Right ventricle myocardium inferior (tissue), 1 donor: ENCODE measurements at places on chromosomes 2 and 18.

- DNase-seq = no peak
These were observed 3.8 kb upstream of the NFE2L2 start for GRCh38 chr2:177268187-177268871.

DNA sequence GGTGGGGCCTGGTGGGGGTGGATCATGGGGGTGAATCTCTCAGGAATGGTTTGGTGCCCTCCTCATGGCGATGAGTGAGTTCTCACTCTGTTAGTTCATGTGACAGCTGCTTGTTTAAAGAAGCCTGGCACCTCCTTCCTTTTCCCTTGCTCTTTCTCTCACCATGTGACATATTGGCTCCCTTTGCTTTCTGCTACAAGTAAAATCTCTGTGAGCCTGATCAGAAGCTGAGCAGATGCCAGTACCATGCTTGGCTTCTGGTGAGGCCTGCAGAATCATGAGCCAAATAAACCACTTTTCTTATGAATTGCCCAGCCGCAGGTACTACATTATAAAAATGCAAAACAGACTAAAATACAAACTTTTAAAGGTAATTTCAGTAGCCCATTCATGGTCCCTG, 73.4 kb upstream of the TEX51 start:
- DNase-seq = no peak

GRCh38 chr2:180001726-180002125, 5.4 kb downstream of the CWC22 start:
- no peak for DNase-seq

DNA sequence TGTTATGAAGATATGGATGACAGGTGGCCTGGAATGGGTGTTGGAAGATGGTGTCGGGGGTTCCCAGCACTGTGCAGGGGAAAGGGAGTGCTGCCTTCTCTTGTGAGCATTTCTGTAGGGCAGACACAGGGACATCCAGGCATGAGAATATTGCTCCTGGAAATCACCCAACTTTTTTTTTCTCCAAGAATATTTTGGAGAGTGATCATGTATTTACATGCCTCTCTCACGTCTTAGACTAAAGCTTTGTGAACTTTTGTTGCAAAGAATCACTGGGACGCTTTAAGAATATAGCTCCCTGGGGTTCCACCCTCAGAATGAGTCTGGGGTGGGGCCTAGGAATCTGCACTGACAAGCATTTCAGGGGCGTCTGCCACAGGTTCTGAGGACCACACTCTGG, 68.7 kb downstream of the VWA3B start:
- no peak for DNase-seq

DNA sequence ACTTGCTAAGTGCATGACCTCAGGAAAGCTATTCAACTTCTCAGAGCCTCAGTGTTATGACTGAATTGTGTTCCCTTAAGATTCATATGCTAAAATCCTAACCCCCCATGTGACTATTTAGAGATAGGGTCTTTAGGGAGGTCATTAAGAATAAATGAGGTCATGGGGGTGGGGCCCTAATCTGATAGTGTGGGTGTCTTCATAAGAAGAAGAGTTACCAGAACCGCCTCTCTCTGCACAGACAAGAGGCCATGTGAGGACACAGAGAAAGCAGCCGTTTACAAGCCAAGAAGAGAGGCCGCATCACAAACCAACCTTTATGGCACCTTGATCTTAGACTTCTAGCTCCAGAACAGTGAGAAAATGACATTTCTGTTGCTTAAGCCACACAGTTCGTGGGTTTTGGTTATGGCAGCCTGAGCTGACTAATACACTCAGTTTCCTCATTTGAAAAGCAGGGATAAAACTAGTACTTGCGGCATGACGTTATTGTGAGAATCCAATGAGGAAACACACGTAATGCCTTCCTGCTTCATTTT, 9.9 kb downstream of the SH2D6 start:
- no peak for DNase-seq

DNA sequence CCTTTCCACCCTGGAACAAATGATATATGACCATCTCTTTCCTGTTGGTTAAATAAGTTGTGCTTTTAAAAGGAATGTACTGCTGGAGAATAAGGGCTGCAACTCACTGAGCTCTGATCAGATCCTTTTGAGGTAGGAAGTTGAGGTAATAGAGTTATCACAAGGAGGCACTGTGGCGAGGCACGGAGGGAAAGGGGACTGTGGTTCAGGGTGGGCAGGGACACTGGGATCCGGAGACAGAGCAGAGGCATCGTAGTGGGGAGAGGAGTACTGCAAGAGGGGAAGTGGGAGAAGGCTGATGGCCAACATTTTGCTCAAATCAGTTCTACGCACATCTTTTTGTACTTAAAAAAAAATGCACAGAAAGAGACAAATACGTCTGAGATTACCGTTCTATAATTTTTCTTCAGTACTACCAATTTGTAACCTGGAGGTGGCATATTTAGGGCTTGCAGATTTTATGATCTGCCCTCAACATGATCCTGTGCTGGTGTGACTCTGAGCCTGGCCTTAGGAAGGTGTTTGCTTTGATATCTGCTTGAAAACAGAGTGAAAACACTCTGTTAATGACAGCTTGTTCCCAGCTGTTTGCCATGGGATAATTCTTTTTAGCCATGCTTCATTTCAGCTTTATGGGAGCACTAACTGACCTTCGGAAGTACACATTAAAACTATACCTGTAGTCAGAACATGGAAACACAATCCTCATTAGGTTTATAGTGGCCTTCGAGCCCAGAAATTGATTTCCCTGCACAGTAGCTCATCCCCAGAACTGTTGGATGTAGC, 168.1 kb downstream of the KCNE4 start:
- no peak for DNase-seq

DNA sequence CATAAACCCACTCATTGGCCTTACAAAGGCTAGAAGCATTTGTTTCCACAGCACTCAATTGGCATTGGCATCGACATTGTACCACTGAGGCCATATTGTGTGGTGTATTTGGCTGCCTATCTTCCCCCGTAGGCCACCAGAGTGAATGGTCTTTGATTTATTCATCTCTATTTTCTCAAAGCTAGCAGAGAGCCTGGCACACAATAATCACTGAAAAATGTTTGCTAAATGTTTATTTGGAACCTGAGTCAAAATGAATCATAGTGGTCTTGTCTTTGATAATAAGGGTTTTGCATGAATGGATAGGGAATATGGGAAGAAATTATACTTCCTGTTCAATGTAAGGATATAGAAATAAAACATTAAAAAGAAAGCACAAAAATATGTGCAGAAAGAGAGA, 107.3 kb upstream of the SLC8A1 start:
- DNase-seq = no peak

DNA sequence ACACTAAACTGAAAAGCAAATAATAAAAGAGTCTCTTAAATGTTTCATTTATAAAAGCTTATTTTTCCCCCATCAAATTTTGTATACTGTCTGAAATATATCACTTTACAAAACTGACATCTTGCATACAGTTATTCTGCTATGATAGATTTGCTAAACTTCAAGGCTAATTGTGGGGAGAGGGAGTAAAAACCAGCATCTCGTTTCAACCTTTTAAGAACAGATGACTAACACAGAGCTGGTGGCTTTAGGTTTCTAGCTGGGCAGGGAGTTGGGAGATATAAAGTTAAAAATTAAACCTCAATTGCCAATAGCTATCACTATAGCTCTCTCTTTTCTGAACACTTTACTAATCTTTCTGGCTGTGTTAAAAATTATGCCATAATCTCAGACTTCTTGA, 23.5 kb downstream of the C1D start:
- DNase-seq = no peak

DNA sequence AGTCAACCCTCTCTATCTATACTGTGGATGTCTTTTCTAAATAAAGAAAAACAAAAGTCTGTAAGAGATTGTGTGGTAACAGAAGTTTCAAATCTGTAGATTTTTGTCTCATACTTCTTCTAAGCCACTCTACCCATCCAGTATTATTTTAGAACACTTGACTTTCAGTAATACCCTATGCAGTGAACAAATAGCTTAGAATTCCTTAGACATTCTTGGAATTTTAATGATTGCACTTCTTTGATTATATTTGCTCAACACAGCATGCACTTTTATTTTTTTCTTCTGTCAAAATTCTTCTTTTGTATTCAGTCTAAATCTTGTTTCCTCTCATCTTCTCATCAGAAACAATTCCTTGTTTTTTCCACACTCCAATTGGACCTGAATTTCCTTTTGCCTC, 1080.2 kb downstream of the SUCLG1 start:
- DNase-seq = no peak

DNA sequence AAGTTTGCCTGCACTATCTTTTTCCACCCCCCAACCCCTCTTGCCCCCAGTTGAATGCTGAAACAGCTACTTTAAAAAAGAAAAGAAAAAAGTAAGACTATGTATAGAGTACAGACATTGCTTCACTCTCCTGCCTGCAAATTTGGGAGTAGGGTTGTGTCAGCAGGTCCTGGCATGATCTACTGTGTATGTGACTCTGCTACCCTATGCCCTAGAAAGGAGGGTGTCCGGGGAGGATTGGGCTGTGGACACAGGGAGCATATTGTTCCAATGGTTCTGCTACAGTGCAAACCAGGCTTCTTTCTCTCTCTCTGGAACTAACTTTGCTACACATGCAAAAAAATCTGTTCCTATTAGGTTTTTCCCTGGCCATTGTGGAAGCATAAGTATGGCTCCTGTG, 9.9 kb upstream of the ZEB2 start:
- no peak for DNase-seq

DNA sequence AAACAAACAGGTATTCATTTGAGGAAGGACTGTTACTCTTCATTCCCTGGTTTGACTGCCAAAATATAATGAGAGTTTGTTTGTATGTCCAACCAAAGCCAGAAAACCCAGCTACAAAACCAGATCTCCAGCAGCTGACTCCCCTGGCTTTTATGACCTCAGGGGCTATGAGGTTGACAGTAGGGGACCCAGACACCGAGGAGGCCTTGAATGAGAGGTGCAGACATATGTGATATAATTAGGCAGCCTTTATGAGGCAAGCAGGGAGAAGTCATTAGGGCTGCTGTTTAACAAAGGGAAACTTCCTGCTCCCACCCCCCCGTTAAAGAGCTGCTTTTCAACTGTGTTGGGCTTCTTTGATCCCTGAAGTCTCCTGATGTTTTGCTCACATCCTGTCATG, 236.7 kb downstream of the SLC4A3 start:
- no peak for DNase-seq

- DNase-seq = peak; percentile 87
These were observed 44.5 kb downstream of the SH3RF3 start for GRCh38 chr2:109173311-109174171.

GRCh38 chr18:37871561-37871960, 306.0 kb upstream of the CELF4 start:
- DNase-seq = no peak

- no peak for DNase-seq
These were observed 87.6 kb downstream of the CDC42EP3 start for GRCh38 chr2:37583867-37584266.

GRCh38 chr2:219490186-219490585, 8.5 kb upstream of the GMPPA start:
- peak; percentile 14 for DNase-seq

- no peak for DNase-seq
These were observed 42.3 kb upstream of the FAM136A start for GRCh38 chr2:70344195-70344594.

DNA sequence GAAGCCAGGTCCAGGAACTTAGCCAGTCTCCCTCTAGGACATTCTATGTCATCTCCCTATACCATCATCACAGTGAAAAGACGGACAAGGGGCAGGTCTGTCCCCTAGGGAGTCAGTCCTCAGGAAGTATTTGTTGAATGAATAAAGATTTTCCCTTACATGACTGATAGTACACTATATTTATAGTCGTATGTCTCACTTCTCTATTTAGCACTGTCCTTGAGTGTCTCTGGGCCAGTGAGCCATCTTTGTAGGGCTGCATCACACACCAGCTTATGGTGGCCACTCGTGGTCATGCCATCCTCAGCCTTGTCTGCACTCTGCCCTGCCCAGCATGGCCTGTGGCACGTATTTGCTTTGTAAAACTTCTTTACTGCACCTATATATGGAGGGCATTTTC, 25.8 kb downstream of the PTPN18 start:
- no peak for DNase-seq

- no peak for DNase-seq
These were observed 24.2 kb downstream of the TET3 start for GRCh38 chr2:74008761-74009395.

DNA sequence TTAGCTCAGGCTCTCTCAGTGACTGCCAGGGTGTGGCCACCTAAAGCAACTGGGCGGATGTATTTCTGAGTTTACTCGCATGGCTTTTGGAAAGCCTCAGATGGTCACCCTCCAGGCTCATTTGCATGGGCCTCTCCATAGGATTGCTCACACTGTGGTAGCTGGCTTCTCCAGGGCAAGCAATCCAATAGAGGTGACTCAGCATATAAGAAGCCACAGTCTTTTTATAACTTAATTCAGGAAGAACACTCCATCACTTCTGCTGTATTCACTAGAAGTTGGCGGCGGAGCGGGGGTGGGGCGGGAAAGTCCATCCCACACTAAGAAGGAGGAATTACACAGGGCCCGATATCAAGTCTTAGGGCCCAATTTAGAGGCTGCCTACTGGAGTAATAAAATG, 3.6 kb upstream of the DOK6 start:
- DNase-seq = no peak

DNA sequence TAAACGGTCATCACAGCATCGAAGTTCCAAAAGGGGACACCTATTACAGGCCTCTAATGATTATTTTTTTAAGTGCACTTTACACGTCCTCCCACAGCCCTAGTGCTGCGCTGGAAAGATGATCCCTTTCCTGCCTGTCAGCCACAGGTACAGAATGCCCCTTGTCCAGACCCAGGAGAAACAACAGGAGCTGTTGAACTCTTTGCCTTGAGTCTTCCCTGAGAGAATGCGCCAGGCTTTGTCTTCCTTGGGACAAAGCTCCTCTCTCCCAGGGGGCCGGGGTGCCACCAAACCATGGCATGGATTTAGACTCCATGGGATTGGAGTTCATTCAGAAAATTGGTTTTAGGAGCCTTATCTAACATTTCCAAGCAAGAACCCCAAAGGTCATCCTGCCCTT, 319.0 kb upstream of the SOX11 start:
- no peak for DNase-seq

GRCh38 chr2:104826016-104826415, 27.9 kb upstream of the POU3F3 start:
- no peak for DNase-seq

DNA sequence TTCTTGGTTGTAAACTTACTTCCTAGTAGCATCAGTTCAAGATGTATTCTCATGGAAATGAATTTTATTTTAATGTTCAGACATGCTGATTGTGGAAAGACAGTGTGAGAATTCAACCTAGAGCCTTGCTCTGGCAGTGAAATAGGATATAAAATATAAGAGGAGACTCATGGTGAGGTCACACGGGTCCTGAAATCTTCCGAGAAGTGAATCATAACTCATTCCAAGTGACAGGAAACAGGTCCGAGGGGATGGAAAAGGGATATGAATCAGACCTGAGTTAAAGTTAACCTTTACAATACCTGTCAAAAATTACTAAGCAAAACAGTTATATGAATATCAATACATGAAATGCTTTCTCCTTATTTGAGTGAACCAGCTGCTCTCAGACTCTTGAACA, 185.2 kb upstream of the LRRTM1 start:
- no peak for DNase-seq

- no peak for DNase-seq
These were observed 962.9 kb upstream of the FANCL start for GRCh38 chr2:59204040-59204439.
